ENCODE measurements at places on chromosomes 12 and 14.

DNA sequence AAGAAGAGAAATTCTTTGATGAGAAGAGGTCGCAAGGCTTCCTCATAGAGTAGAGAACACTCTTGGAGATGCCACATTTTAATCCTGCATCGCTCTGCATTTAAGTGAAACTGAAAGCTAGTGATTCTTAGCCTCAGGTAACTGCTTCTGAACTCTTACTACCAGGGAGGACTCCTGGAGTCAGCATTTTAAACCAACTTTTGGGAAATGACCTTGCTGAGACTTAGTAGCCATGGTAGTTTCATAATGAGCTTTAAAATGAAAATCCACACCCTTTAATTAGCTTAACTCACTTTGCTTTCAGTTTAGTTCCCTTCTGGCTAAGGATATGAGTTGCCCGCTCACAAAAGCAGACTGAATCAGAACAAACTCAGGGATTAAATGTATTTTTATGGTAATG, 80.3 kb downstream of the SYNE2 start:
- peak overlapping the region; percentile 11 for H3K27ac ChIP-seq
- no peaks in the 10 kb centered on the region for H3K36me3 ChIP-seq
- H3K4me3 ChIP-seq: no peak overlapping the region

GRCh38 chr12:8644345-8645248, 18.0 kb downstream of the MFAP5 start:
- H3K27me3 ChIP-seq: no peaks in the 10 kb centered on the region
- H3K4me3 ChIP-seq: no peak overlapping the region
- H3K27ac ChIP-seq: peak overlapping the region; percentile 52
- H3K36me3 ChIP-seq: peaks cover under 1% of the 10 kb centered on the region

DNA sequence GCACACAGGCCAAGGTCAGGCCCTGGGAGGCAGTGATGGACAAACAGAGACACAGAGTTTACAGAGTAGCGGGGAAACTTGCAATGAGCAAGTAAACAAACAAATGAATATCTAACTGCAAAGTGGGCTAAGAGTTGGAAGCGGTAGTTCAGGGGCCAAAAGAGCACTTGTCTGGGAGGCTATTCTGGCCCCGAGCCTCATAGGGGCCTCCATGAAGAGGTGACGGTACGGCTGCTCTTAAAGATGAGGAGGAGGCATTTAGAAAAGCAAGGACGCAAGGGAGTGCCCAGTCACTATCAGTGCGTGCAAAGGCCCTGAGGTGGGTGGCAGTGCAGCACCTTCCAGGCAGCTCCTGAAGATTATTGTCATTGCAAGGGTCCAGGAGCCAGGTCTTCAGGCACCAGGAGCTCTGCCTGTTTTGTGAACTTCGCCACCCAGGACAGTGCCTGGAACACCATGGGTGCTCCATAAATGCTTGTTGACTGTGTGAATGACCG, 4.4 kb upstream of the TMEM119 start:
- peaks cover under 1% of the 10 kb centered on the region for H3K27me3 ChIP-seq
- no peaks in the 10 kb centered on the region for H3K4me1 ChIP-seq
- no peaks in the 10 kb centered on the region for H3K36me3 ChIP-seq
- H3K27ac ChIP-seq: no peak overlapping the region
- DNase-seq: no peak

DNA sequence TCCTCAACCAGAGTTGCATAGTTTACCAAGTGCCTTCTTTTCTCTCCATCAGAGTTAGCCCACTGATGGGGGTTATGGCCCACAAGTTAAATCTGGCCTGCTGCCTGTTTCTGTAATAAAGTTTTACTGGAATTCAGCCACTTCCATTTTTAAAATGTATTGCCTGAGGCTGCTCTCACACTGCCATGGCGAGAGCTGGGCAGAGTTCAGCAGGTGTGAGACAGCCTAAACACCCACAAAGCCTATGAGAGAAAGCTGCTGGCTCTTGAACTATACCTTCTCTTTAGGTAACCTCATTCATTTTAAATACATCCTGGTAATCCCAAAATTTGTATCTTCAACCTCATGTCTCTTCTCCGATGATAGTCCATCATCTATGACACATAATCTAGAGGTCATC, 86.1 kb downstream of the BCL2L14 start:
- H3K27me3 ChIP-seq: no peaks in the 10 kb centered on the region
- no peaks in the 10 kb centered on the region for H3K4me1 ChIP-seq
- no peak overlapping the region for H3K4me3 ChIP-seq
- no peak overlapping the region for H3K27ac ChIP-seq
- DNase-seq: no peak

All from tibial nerve (tissue), 4 donors.